ENCODE measurements at places on chromosomes 5 and 9. TPM values are rescaled to one million over a fixed set of nuclear protein-coding genes. Genes with fewer than 3 reads are reported as not detected.
A peak's percentile ranks its signal among the peaks of the same experiment; 100 is the strongest.

- H3K36me3 ChIP-seq: no peaks in the 10 kb centered on the region
- DNase-seq: no peak
- H3K4me3 ChIP-seq: no peak overlapping the region
- H3K27ac ChIP-seq: no peak overlapping the region
Measured at GRCh38 chr5:155799308-155799707, 527.7 kb upstream of the SGCD start.

GRCh38 chr9:133967024-133967741 is 24.9 kb downstream of the VAV2 start:
- no peaks in the 10 kb centered on the region for H3K4me1 ChIP-seq
- no peak for DNase-seq
- no peak overlapping the region for H3K27ac ChIP-seq
- no peaks in the 10 kb centered on the region for H3K27me3 ChIP-seq
- H3K36me3 ChIP-seq: no peaks in the 10 kb centered on the region

Gene SLC22A4
- 3.0 TPM for total RNA-seq

Gene RARS1
- 99.2 TPM for total RNA-seq

DNA sequence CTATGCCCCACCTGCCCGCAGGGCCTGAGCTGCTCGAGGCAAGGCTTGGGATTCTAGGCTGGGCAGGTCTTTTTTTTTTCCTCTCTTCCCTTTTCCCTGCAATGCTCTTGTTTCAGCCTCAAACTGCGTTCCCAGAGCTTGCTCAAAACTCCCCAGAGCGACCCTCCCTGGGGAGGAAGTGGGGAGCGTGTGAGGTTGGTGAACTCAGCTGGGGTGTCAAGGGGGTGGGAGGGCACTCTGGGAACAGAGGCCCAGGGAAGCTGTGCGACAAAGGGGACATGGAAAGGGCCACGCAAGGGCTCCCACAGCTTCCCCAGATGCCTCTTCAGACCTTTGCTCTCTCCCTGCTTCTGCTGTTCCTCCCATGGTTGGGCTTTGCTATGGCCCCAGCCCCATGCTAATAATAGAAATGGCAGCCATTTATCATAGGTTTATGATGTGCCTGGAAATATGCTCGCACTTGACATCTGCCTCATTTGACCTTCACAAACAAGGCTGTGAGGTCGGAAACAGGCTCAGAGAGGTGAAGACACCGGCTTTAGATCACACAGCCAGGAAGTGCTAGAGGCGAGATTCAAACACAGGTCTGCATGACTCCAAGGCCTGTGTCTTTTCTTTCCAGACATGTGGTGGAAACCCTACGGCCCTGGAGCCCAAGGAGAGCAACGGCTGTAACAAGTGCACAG is 40.9 kb upstream of the IL17B start:
- H3K4me1 ChIP-seq: peaks cover 65% of the 10 kb centered on the region
- no peak for DNase-seq
- no peaks in the 10 kb centered on the region for H3K36me3 ChIP-seq
- peak overlapping the region; percentile 37 for H3K27ac ChIP-seq
- H3K27me3 ChIP-seq: no peaks in the 10 kb centered on the region

DNA sequence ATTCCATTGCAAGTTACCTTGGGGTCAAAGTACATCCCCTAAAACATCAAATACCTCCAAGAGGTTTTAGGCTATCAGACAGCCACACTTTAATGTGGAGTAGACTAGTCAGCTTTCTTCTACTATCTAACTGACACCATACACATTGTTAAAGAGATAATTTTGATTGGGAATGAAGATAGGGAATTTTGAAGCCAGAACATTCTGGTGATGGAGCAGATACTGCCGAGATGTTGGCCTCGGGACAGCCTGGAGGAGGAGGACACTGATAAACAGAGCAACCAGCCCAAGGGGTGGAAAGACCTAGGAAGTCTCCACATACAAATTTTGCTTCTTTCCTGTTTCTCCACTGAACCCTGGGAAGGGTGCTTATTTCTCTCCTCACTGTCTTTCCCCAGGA is 14.9 kb downstream of the TJP2 start:
- no peaks in the 10 kb centered on the region for H3K36me3 ChIP-seq
- no peak for DNase-seq
- no peak overlapping the region for H3K27ac ChIP-seq
- H3K4me3 ChIP-seq: no peak overlapping the region

Data from ovary (tissue), 10 donors.